NCI-H1048 (cell line): ENCODE measurements at places on chromosomes 4 and X.

DNA sequence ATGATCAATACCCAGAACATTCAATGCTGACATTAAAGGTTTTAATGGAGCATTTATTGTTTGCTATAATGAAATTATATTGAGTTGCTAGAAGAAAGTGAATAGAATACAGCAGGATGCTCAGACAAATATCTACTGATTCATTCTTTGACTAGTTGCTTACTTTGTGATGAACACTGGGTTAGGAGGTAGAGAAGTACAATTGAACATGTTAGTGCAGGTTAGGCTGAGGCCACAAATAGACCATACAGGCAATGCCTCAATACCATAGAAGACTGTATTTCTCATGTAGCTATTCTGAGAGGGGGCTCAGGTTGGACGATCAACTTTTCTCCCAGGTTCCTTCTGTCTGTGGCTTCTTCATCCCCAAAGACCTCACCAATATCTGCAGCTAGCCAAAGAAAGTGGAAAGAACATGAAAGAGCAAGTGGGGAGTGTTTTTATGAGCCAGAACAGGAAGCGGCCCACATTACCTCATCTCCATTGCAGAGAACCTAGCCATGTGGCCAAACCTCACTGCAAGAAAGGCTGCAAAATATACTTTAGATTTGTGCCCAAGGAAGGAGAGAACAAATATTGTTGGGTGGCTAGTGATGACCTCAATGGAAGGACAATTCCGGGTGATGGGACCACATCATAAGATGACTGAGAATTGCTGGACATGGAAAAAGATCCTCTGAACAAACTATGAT, 180.3 kb upstream of the GATB start:
- no peak for DNase-seq

GRCh38 chr4:89009115-89009514, 47.9 kb downstream of the FAM13A start:
- no peak for DNase-seq

DNA sequence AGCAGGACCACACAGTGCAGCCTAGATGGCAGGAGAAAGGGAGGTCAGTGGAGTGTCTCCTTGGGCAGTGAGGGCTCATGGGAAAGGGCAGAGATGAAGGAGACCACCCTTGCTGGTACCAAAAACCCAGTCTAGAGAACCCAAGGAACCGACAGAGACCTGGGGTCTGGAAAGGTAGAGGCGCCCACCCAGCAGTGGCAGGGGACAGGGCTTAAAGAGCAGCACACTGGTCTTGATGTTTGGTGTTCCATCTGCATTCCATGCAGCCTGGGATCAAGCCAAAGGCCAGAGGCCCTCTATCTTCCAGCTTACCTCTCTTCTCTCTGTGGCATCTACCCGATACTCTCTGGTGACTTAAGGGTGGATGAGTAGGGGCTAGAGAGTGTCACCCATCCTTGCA, 127.5 kb downstream of the PJA1 start:
- no peak for DNase-seq

- DNase-seq, result no peak
Observed at GRCh38 chrX:20046864-20047263, 56.0 kb upstream of the BCLAF3 start.

DNA sequence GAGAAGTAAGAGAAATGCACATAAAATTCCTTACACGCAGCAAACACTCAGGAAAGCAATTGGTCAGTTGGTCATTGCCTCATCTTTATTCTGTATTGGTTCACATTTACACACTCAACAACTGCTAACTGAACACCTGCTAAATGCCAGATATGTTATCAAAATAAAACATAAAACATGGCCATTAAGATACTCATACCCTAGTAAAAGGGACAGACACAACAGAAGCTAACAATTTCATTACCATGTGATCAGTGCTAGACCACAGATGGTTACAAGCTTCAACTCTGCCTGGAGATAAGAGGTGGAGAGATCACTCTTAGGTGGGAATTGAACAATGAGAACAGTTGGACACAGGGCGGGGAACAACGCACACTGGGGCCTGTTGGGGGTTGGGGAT, 26.2 kb downstream of the TEC start:
- no peak for DNase-seq

DNA sequence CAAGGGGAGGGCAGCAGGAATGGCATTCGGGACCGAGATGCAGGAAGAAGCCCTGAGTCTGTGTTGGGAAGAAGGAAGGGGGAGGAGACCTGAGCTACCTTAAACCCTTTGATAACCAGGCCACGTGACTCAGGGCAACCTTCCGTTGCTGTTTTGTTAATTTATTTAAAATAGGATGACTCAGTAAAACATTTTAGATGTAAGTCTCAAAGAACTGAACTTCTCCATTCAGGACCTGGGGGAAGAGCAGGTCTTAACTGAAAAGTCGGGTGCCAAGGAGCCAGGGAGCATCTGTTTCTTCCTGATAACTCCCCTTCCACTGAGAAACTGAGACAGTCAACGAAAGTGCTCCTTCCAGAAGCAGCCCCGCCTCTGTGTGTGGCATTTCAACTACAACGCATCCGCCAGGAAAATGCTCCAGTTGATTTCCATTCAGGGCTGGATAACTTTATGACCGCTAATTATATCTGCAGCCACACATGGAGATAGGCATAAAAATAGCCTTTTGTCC, 88.0 kb downstream of the IRF2 start:
- DNase-seq, result no peak

DNA sequence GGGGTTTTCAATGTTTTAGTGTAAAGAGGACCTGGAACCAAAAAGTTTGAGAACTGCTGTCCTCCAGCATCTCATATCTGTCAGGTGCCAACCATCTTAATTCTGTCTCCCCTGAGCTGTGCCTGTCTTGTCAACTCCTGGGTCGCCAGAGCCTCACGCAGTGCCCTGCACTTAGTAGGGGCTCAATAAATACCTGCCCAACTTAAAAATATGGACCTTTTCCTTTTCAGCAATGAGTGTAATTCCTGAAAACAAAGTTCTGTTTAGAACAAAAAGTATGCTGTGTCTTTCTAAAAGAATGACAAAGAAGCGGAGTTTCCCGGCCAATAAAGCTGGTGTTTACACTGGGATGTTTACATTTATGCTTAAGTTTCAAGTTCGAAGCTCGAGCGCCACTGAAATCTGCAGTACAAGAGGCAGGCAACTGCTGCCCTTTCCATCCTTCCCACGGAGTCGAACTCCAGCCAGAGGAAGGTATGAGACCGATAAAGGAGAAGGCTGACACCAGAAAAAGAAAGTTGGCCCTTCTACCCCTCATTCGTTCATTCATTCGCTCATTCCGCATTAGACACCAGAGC, 1.1 kb upstream of the HTATSF1 start:
- DNase-seq, result no peak

GRCh38 chr4:183554878-183555585, 50.2 kb downstream of the ING2 start:
- DNase-seq, result no peak

- no peak for DNase-seq
Observed at GRCh38 chr4:179268791-179269190, 1826.6 kb upstream of the AGA start.
